ENCODE measurements at places on chromosomes 12 and 14. TPM values are rescaled to one million over a fixed set of nuclear protein-coding genes. Genes with fewer than 3 reads are reported as not detected.
A peak's percentile ranks its signal among the peaks of the same experiment; 100 is the strongest.

GRCh38 chr14:45201905-45202304 lies 51.1 kb downstream of the MIS18BP1 start:
- DNase-seq = no peak
- no peaks in the 10 kb centered on the region for H3K4me1 ChIP-seq
- no peaks in the 10 kb centered on the region for H3K27me3 ChIP-seq

- H3K27me3 ChIP-seq = no peaks in the 10 kb centered on the region
- DNase-seq = no peak
- H3K27ac ChIP-seq = no peak overlapping the region
- no peak overlapping the region for H3K4me3 ChIP-seq
- no peaks in the 10 kb centered on the region for H3K36me3 ChIP-seq
- no peaks in the 10 kb centered on the region for H3K4me1 ChIP-seq
Measured at GRCh38 chr14:26191123-26191522, 406.7 kb downstream of the NOVA1 start.

The TOMM20L gene
- total RNA-seq = not detected

DNA sequence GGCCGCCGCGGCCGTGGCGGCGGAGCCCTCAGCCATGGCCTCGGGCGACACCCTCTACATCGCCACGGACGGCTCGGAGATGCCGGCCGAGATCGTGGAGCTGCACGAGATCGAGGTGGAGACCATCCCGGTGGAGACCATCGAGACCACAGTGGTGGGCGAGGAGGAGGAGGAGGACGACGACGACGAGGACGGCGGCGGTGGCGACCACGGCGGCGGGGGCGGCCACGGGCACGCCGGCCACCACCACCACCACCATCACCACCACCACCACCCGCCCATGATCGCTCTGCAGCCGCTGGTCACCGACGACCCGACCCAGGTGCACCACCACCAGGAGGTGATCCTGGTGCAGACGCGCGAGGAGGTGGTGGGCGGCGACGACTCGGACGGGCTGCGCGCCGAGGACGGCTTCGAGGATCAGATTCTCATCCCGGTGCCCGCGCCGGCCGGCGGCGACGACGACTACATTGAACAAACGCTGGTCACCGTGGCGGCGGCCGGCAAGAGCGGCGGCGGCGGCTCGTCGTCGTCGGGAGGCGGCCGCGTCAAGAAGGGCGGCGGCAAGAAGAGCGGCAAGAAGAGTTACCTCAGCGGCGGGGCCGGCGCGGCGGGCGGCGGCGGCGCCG lies 381 bp downstream of the YY1 start:
- no peaks in the 10 kb centered on the region for H3K27me3 ChIP-seq
- peaks cover 66% of the 10 kb centered on the region for H3K4me1 ChIP-seq
- DNase-seq = peak; percentile 7
- H3K4me3 ChIP-seq = peak overlapping the region; percentile 83
- H3K36me3 ChIP-seq = no peaks in the 10 kb centered on the region

- no peaks in the 10 kb centered on the region for H3K4me1 ChIP-seq
- H3K27me3 ChIP-seq = peaks cover 7% of the 10 kb centered on the region
- DNase-seq = no peak
- H3K36me3 ChIP-seq = no peaks in the 10 kb centered on the region
- no peak overlapping the region for H3K4me3 ChIP-seq
- no peak overlapping the region for H3K27ac ChIP-seq
Measured at GRCh38 chr14:101320396-101320795, 240.9 kb upstream of the DIO3 start.

DNA sequence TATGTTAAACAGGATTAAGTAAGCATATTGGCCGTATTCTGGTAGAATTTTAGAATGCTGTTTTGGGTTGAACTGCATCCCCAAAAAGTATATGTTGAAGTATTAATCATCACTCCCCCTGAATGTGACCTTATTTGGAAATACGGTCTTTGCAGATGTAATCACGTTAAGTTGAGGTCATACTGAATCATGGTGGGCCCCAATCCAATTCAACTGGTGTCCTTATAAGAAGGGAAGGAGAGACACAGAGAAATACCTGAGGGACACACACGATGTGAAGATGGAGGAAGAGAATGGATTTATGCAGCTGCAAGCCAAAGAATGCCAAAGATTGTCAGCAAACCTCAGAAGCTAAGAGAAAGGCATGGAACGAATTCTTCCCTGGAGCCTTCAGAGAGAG lies 268.6 kb downstream of the ITPR2 start:
- H3K36me3 ChIP-seq = peaks cover 12% of the 10 kb centered on the region
- H3K27me3 ChIP-seq = no peaks in the 10 kb centered on the region
- H3K27ac ChIP-seq = no peak overlapping the region

- H3K36me3 ChIP-seq = peaks cover 14% of the 10 kb centered on the region
- H3K4me3 ChIP-seq = peak overlapping the region; percentile 87
- DNase-seq = peak; percentile 82
- H3K4me1 ChIP-seq = peaks cover 55% of the 10 kb centered on the region
- H3K27ac ChIP-seq = peak overlapping the region; percentile 99
- H3K27me3 ChIP-seq = peaks cover 3% of the 10 kb centered on the region
Measured at GRCh38 chr12:48197971-48198671, 5.0 kb downstream of the OR10AD1 start.

The LMNTD1 gene
- not detected for total RNA-seq

- no peaks in the 10 kb centered on the region for H3K36me3 ChIP-seq
- peaks cover 2% of the 10 kb centered on the region for H3K4me1 ChIP-seq
- DNase-seq = no peak
- no peaks in the 10 kb centered on the region for H3K27me3 ChIP-seq
- no peak overlapping the region for H3K4me3 ChIP-seq
Measured at GRCh38 chr12:67388331-67389138, 119.4 kb downstream of the CAND1 start.

The LHX5 gene
- total RNA-seq = not detected

All from naive thymus-derived CD8-positive, alpha-beta T cell (primary cell).